ENCODE measurements at places on chromosomes 13 and 19.

DNA sequence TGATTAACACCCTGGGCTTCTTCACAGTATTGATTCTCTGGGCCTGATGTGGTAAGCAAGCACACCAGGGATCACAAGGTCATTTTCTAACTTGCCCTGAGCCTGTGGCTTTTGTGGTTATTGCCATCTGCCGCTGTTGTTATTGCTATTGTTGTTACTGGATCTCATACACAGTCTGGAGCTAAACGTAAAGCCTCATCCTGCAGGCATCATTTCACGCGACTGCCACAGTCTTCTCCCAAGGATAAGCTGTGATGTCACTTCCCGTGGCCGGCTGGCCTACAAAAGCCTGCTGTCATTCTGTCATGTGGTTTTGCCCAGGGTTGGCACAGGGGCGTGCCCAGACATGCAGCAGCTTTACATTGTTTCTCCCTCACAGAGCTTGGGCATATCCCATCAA is 154.0 kb upstream of the GPR12 start:
- no peak for DNase-seq
- no peak overlapping the region for H3K4me3 ChIP-seq
- no peak overlapping the region for H3K27ac ChIP-seq
- H3K4me1 ChIP-seq = no peaks in the 10 kb centered on the region

DNA sequence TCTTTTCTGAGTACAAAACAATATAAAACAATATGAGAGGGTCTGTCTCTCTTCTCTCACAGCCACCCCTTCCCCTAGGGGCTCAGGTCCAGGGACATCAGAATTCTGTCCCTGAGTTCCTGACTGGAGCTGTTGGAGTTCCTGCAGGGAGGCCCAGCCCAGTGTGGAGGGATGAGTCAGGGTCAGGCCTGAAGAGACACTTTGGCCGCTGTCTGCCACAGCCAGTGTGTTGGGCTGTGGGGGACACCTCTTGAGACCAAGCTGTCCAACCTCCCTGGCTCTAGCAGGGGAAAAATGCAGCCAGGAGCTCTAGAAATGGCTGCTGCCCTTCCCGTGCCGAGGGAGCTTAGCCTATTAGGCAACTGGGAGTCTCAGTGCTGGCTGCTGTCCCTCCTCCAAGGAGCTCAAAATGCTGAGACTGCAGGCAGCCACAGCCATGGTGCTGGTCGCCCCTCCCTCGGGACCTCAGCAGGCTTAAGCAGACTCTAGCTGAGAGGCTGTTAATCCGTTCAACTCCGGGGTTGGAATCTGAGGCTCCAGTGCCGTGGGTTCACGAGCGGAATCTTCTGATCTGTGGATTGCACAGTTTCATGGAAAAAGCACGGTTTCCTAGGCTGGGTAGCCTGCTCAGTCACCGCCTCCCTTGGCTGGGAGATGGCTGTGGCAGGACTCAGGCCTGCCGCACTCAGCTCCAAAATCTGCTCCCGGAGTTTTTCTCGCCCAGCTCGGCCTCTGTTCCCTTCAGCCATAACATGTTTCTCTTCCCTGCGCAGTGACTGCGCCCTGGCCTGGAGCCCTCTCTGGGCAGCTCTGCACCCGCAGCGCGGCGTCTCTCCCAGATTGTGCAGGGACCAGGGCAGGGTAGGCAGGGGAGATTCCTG is 3.8 kb upstream of the ZNF626 start:
- H3K27ac ChIP-seq = peak overlapping the region; percentile 47
- peaks cover 6% of the 10 kb centered on the region for H3K4me1 ChIP-seq
- DNase-seq = no peak
- no peaks in the 10 kb centered on the region for H3K27me3 ChIP-seq
- no peak overlapping the region for H3K4me3 ChIP-seq

- no peak for DNase-seq
- H3K27me3 ChIP-seq = no peaks in the 10 kb centered on the region
- H3K27ac ChIP-seq = no peak overlapping the region
- no peaks in the 10 kb centered on the region for H3K4me1 ChIP-seq
These were observed 16.0 kb upstream of the EIF3G start for GRCh38 chr19:10135551-10136334.

DNA sequence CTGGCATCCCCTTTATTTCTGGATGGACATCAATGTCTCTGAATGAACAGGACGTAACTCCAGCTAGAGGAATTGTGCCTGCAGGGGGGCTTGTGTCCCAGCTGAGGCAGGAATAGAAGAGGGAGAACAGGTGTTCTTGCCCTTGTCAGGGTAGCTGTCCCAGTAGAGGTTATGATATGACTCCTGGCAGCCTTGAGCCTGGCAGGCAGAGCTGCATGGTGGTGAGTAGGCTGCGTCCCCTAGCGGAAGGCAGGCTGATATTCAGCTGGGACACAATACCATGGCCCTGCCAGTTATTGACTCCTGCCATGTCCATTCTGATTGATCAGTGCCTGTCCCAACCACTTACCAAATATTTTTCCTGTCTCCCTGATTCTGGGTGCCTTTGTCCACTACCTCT is 197.2 kb downstream of the RAP2A start:
- H3K27ac ChIP-seq = no peak overlapping the region
- DNase-seq = no peak
- no peaks in the 10 kb centered on the region for H3K4me1 ChIP-seq

- no peak for DNase-seq
- H3K36me3 ChIP-seq = no peaks in the 10 kb centered on the region
- H3K4me1 ChIP-seq = peaks cover 18% of the 10 kb centered on the region
- H3K4me3 ChIP-seq = no peak overlapping the region
- no peak overlapping the region for H3K27ac ChIP-seq
These were observed 2.1 kb downstream of the UNC13A start for GRCh38 chr19:17686023-17686521.

DNA sequence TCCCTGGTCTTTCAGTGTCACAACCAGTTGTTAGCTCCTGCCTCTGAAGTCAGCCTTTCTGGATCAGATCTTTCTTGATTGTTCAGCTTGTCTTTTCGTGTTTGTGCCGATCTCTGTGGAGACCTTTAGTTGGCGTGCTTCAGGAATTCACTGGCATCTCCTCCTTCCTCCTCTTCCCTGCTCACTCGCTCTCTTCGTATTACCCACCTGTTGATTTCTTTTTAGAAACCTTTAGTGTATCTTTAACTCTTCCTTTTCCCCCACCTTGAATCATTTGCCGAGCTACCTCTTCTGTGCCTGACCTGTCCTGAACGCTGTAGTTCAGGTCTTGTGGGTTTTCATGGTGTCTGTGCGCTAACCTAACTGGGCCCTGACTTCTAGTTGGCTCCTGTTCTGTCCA is 64.0 kb upstream of the TEX29 start:
- H3K36me3 ChIP-seq = peaks cover 36% of the 10 kb centered on the region
- H3K27ac ChIP-seq = no peak overlapping the region
- DNase-seq = no peak
- no peak overlapping the region for H3K4me3 ChIP-seq
- H3K27me3 ChIP-seq = no peaks in the 10 kb centered on the region
- peaks cover 14% of the 10 kb centered on the region for H3K4me1 ChIP-seq

DNA sequence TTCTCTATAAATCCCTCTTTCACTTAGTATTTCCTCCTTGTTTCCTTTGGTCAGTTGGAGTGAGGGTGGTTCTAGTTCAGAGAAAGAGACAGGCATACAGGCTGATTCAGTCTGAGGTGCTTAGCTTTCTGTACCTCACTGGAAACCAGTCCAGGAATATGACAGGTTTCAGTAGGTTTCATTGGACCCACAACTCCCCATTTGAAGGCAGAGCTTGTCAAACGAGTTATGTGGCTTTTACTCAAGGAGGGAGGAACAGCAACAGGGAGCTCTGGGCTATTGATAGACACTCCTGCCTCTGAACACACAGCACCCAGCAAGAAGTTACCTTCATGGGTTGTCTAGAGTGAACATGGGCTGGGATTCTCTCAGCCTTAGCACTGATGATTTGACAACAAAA is 14.5 kb downstream of the ACTN4 start:
- H3K4me1 ChIP-seq = peaks cover 100% of the 10 kb centered on the region
- H3K27ac ChIP-seq = peak overlapping the region; percentile 97
- H3K27me3 ChIP-seq = no peaks in the 10 kb centered on the region
- no peak overlapping the region for H3K4me3 ChIP-seq

Data from vagina (tissue), 2 donors.